ENCODE measurements at places on chromosomes 4 and X.

DNA sequence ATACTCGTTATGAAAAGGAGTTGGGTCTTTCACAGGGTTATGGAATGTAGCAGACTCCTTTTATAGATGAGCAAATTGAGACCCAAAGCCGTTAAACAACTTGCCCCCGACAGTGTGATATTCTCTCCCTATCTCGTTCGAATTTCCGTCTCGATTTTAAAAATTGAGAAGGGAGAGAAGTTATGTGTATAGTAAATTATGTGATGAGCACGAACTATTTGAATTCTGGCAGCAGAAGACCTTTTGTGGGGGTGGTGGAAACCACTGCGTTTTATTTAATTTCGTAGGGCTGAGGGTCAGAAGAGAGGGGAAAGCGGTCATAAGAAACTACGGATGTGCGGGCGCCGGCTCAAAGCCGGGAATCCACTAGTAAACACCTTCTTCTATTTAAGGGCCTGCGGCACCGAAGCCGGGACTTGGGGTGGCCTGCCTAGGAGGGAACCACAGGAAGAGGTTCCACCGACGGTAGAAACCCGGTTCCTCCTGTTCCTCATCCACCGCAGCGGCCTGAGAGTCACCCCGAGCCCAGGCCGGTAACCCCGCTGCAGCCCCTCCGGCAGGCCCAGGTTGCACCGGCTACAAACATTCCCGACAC is 1.5 kb upstream of the DDX3X start:
- DNase-seq = no peak

GRCh38 chr4:83643036-83643435 is 107.1 kb downstream of the GPAT3 start:
- DNase-seq = no peak

DNA sequence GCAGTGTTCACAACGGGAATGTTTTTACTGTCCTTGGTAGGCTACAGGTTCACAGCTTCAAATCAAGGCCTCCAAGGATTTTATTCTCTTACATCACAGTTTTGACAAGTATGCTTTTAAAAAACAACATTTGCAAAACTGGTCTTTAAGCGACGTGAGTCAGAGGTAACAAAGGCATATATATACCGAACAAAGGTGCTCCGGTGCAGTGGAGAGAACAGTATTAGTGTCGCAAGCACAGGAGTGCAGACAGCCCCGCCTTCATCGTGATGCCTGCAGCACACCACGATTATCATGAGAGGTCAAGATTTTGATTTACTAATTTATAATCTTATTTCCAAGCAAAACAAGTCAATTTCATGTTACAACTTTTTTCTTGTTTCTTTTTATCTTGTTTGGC is 90.8 kb downstream of the GATB start:
- no peak for DNase-seq

DNA sequence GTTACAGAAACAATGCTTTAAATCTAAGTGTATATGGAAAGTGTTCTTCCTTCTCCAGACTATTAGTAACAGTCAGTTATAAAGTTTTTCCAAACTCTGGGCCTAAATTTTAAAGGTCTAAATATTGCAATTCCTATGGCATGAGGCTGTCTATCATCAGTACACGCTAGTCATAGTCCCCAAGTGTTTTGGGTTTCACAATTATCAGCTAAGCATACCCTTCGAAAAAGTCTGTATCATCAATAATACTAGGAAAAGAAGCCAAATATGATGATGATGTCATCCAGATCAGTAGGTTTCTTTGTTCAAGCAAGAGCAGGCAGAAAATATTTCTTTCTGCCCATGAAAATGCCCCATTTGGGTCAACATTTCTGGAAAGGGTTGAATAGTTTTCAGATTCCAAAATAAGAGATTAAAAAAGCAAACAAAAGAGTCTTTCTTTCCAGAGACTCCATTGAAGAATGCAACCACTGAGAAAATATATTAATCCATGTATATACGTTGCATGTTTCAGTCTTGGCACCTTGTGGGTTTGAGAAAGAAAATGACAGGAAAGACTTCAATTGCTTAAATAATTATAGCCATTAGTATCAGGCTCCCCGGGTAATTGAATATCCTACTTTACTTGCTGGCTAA is 173.8 kb downstream of the CAMK2D start:
- DNase-seq = no peak

- no peak for DNase-seq
These were observed 29.3 kb upstream of the HGFAC start for GRCh38 chr4:3412257-3413020.

DNA sequence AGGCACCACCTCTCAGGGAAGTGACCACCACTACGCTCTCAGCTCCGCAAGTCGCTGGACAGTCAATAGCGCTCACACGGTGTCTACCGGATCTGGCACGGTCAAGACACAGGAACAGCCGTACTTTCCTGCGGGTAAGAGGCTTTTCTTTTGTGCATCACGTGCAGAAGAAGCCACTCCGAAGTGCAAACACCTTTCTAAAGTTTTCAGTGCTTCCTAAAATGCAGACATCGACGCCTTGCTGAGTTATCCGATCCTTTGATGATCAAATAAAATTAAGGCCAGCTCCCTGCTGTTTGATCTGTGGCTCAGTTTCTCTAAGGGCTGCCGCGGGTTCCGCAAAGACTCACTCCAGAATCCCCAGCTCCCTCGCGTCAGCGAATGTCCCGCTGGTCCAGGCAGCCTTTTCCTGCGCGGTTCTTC is 71.8 kb downstream of the FBXO8 start:
- DNase-seq = no peak

DNA sequence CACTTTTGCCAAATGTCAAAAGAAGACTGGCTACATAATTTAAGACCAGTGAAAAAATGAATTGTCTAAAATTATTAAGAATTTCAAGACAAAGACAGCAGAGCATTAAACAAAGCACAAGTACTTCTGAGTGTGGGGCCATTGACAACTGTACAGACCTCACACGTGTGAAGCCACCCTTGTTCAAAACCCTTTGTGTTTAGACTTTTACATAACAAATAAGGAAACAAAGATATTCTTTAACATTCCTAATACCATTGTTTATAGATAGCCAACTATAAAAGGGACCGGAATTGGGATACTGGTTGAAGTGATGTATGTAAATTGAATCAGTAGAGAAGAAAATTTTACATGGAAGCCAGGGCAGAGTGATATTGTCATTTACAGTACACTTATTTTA is 624.2 kb downstream of the PCDH18 start:
- no peak for DNase-seq

DNA sequence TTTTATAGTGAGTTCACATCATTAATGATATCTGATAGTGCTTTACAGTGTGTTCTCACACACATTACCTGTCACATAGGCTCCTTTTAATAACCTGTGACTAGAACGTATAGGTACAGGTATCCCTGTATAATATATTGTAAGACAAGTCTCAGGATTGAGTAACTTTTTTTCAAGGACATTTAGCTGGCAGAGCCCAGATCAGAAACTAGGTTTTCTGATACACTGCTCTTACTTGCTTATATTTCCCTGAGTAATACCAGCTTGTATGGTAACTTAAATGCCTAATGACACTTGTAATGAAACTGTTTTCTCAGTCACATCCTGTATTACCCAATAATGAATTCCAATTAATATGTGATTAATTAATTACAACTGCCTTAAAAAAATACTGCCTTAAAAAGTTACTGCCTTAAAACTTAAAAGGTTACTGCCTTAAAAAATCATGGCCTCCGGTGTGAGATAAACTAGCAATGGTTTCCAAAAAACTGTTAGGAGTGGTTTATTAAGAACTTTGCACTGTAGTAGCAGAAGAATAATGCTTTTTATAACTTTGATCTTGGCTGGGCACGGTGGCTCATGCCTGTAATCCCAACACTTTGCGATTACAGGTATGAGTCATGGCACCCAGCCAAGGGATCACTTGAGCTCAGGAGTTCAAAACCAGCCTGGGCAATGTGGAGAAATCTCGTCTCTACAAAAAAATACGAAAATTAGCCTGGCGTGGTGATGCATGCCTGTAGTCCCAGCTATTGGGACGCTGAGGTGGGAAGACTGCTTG is 11.9 kb downstream of the COPS4 start:
- DNase-seq = no peak

- DNase-seq = no peak
These were observed 101.8 kb upstream of the TLR3 start for GRCh38 chr4:185966997-185967775.

- DNase-seq = no peak
These were observed 150.1 kb downstream of the NAA11 start for GRCh38 chr4:79175716-79176115.

DNA sequence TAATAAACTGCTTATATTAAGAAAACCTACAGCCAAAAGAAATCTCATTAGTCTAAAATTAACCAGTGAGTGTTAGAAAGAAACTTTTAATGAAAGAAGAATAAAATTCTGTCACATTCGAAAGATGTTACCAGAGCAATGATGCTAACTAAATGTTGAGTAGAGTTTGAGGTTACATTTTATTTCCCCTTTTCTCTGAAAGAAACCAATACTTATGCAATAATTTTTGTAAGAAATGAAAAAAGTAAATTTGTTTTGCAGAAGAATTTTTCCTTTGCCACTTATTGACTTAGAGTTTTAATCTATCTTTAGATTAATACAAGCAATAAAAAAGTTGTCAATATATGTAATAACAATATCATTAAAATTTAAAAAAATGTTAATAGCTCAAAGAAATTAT is 574.0 kb upstream of the GALNTL6 start:
- no peak for DNase-seq
